Islet precursor cell (in vitro differentiated cells): ENCODE measurements at places on chromosomes 13 and 19.

- no peak for DNase-seq
These were observed 20.0 kb downstream of the NOVA2 start for GRCh38 chr19:45953676-45954075.

GRCh38 chr13:107301724-107302374 is 733.9 kb upstream of the ARGLU1 start:
- no peak for DNase-seq

- no peak for DNase-seq
These were observed 53.3 kb downstream of the RNF6 start for GRCh38 chr13:26168835-26169234.

DNA sequence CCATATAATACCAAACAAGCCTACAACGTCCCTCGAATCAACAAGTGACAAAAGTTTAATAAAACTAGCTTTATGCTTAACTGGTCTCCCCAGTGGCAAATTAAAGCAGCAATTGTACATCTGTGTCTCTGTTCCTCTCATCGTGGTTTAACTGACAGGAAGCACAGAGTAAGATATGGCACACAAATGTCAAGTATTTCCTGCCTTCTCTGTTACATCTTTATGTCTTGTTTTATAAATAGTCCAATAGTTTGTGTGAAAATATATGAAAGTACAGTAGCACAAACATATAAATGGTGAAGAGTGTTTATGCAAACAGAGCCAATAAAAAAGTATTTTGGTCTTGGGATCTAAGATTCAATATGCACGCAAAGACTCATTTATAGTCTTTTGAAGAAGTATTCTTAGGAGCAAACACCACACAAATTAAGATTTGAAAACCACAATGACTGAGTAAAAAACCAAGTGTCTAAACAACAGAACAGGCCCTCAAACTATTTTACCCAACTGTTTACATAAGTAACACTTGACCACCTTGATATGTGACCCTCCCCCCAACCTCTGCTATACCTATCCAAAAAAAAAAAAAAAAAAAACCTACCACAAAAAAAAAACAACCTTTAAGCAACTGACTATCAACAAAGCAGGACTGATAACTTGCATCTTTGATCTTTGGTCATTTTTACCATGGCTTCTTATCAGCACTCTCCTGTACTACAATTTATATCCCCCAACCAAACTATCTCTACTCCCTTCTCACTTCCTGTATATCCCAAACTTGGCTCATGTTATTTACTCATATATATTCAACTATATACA is 14.0 kb downstream of the ELF1 start:
- DNase-seq = no peak

DNA sequence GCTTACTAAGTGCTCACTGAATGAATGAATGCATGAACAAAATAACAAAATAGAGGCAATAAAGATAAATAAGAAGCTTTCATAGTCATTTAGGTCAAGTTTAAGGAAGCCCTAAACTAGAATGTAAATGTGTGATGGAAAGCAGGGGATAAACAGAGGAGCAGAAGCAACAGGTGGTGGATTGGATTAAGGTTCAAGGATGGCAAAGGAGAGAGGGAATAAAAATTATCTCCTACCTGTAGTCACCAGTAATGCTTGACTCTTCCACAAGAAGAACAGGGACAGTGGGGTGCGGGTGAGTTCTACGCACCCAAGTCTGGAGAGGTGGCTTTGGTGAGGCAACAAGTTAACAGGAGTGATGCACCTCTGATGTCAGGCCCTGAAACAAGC is 212.4 kb downstream of the ZIC5 start:
- DNase-seq = no peak

DNA sequence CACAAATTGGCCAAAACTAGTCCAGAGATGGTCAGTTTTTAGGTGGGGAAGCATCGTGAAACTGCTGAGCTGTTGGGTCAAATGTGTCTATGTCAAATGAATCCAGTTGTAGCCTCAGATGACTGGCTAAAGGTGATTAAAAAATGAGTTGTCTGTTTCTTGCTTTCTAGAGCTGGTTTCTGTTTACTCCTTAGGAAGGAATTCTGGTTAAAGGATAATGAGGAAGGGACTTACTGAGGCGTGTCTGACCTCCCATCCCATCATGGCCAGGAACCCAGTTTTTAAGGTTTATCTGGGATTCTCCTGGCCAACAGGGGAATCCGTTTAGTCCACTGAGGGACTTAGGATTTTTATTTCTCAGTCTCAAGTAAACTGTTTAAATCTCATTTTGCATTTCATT is 256.5 kb downstream of the UQCRFS1 start:
- DNase-seq = no peak

DNA sequence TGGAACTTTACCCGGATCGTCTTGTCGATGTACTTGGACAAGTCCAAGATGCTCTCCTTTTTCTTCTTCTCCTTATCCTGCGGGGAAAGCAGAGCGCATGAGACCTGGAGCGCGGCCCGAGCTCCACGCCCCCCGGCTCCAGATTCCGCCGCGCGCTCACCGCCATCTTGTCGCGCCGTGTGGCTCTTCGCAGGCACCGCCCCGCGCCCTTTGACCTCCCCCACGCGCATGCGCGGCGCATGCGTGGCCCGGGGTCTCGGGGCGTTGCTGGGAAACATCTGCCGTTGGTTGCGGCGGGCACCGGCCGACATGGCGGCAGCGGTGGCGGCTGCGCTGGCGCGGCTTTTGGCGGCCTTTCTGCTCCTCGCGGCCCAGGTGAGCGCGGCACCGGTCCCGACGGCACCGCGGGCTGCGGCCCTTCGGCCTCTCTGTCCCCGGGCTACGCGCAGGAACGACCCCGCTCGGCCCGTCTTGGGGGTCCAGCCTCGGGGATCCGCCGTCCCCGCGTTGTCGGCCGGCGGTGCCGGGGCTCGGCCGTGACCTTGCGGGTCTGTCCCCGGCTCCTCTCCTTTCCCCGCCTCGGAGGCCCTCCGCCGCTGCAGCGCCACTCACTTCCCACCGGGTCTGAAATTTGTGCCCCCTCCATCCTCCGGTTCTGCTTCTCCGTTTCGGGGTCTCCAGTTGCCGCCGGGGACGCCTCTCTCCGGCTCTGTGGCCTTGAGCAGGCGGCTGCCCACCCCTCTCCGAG is at the start of the genes LSM7 and SPPL2B:
TSS of gene LSM7 (minus strand) at position 186 of the 748 bp plus-strand sequence. CDS start at position 166, 20 bp downstream.
TSS of gene SPPL2B (plus strand) at position 284 of the 748 bp plus-strand sequence. CDS start at position 310, 26 bp downstream.
- DNase-seq = peak; percentile 93

- no peak for DNase-seq
These were observed 34.5 kb downstream of the MTMR6 start for GRCh38 chr13:25252752-25253151.
